ENCODE measurements at places on chromosomes 1 and 21.

- DNase-seq: no peak
These were observed 545.2 kb upstream of the CAMK1G start for GRCh38 chr1:209038316-209038715.

DNA sequence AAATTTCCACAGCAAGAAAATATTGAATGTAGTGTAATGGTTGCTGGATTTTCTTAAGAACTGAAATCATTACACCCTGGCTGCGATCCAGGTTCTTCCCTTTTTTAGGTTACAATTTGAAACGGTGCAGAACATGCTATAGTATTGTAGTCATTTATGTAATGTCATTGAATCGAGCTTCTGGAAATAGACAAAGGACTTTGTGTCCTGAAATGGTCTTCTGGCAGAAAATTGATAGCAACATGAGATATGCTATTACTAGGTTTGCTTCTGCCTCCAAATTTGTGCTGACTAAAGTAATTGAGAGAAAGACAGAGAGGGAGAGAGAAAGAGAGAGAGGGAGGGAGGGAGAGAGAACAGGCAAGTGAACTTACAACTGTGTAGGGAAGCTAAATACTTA lies 146.2 kb upstream of the NFIA start:
- DNase-seq: no peak

- DNase-seq: no peak
These were observed 99.8 kb downstream of the PSMG1 start for GRCh38 chr21:39083377-39084008.

DNA sequence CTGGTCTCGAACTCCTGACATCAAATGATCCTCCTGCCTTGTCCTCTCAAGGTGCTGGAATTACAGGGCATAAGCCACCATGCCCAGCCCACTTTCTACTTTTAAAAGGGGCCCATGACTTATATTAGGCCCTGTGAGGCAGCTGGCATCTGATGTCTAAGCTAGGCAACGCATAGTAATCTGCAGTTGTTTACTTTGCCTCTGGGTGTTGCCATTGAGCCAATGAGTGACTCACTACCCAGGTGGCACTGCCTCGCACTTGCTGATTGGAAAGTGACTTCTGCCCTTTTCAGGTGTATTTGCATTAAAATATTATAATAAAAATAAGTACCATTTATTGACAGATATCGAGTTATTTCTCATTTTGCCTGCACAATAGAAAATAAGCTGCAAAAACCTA lies 84.9 kb downstream of the KIF14 start:
- DNase-seq: peak; percentile 24

- no peak for DNase-seq
These were observed 288.7 kb downstream of the NUF2 start for GRCh38 chr1:163610486-163610885.

- no peak for DNase-seq
These were observed 3.7 kb upstream of the MROH9 start for GRCh38 chr1:170931650-170932049.

- no peak for DNase-seq
These were observed 25.9 kb upstream of the RAP1A start for GRCh38 chr1:111593403-111594305.

- DNase-seq: no peak
These were observed 265.9 kb upstream of the C1orf105 start for GRCh38 chr1:172154551-172154950.

GRCh38 chr1:46289976-46290375 lies 13.4 kb downstream of the LRRC41 start:
- DNase-seq: no peak

- DNase-seq: no peak
These were observed 2.6 kb upstream of the ILDR2 start for GRCh38 chr1:166977951-166978350.

GRCh38 chr1:183039985-183040447 lies 16.8 kb downstream of the LAMC1 start:
- no peak for DNase-seq

DNA sequence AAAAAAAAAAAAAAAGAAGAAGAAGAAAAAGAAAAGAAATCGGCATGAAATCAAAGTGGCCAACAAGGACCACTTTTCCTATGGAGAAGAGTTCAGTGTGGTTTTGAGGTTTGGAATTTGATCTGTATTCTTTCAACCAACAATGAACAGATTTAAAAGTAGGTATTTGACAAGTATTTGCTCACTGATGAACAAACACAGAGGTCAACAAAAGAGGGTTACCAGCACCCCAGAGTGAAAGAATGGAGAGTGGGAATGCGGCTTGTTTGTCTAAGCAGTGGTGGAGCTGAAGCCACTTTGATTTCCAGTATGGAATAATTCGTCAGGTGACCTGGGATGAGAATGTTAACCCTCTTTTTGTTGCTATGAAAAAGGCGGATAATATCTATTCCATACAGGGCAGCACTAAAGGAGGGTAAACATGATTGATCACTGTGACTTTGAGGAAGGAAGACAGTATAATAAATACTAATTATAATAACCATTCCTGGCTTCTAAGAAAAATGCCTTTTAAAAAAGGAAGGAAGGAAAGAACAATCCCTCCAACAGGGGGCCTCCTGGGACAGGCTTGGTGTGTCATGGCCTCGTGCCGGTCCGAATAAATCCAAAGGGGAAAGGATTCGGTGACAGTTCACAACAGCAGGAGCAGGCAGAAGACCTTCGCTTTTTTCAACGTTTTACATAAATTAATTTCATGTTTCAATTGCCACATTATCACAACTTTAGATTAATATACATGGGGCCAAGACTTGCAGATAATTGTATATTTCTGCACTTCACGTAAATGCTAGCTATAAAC lies 37.2 kb upstream of the SIM2 start:
- no peak for DNase-seq

- DNase-seq: no peak
These were observed 47.8 kb downstream of the CEP350 start for GRCh38 chr1:180002437-180002836.

DNA sequence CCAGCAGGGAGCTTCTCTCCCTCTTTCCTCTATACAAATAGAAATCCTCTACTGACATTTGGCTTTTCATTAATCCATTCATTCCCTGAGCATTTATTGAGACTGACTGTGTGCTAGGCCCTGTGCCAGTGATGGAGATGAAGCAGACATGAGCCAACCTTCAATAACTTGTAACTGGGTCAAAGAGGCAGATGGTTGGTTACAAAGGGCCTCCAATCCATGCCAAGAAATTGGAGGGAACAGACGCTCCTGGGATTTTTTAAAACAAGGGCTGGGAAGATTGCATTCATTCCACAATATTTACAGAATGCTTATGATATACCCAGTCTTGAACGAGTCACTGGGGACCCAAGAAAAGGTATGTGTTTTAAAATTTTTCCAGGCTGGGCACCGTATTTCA lies 6.2 kb downstream of the HPCAL4 start:
- DNase-seq: no peak

- DNase-seq: no peak
These were observed 245.0 kb downstream of the USH2A start for GRCh38 chr1:216178281-216178680.

GRCh38 chr1:7263021-7263960 lies 478.0 kb downstream of the CAMTA1 start:
- no peak for DNase-seq

GRCh38 chr1:29425631-29426030 lies 189.3 kb downstream of the PTPRU start:
- DNase-seq: no peak

GRCh38 chr1:114079596-114080190 lies 74.0 kb downstream of the SYT6 start:
- no peak for DNase-seq

DNA sequence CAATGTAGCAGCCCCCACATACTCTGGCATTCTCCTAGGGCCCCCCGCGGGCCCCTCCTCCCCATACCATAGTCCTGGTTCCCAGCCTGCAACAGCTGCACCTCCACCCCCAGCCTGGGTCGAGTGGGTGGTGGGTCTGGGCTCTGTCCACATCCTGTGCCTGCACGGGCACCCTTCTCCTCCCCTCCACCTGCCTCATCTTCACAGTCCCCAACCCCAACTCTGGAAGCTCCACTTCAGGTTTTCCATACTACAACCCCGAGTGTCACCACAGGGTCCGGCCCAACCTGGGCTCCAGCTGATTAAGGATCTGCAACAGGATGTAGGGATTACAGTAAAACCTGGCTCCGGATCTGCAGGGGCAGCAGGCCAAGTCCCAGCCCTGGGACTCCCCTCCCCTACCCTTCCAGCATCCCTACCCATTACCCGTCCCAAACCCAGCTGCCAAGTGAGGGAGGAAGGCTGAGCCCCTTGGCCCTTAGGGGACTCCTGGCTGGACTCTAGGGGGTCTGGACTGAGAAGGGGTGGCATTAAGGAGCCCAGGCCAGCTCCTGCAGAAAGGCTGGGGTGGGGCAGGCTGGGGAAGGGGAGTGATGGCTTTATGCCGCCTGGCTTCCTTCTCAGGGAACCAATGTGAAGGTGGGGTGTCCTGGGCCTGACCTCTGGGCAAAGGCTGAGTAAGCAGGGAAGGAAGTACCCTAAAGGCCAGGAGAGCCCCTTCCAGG lies 116.8 kb downstream of the CASZ1 start:
- DNase-seq: no peak

- DNase-seq: no peak
These were observed 9.1 kb upstream of the SYTL1 start for GRCh38 chr1:27332536-27333281.

- DNase-seq: peak; percentile 50
These were observed 40.8 kb downstream of the RSPH1 start for GRCh38 chr21:42455196-42455595.

DNA sequence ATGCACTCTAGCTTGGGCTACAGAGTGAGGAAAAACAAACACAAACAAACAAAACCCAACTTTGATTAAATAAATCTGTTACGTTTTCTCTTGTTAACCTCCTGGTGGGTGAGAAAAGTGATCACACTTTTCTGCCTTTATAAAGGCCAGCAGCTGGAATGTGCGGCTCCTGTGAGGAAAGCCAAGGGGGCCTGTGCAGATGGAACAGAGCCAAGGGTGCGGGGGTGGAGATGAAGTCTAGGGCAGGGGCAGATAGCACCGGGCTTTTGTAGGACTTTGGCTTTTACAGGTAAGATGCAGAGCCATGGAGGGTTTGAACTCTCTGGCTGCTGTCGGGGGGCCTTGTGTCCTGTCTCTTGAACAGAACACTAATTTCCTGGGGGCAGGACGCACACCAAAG lies 40.7 kb upstream of the GPR37L1 start:
- DNase-seq: no peak

DNA sequence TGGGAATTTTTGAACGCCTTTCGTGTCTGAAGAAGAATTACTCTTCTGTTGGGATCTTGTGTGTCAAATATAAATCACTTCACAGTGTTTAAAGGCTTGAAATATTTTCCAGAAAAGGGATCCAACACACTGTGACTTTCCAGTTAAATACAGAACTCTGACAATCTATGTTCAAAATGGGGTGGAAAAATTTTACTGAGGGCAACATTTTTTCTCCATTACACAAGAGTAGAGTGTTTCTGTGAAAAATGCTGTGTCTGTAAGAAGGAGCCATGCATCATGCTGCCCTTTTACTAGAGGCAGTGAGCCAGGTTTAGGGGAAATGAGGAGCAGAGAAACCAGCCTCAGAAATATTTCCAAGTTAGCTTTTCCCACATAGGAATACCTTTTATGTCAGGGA lies 86.5 kb downstream of the VPS13D start:
- DNase-seq: no peak

- DNase-seq: no peak
These were observed 29.2 kb upstream of the CREG1 start for GRCh38 chr1:167582722-167583121.

DNA sequence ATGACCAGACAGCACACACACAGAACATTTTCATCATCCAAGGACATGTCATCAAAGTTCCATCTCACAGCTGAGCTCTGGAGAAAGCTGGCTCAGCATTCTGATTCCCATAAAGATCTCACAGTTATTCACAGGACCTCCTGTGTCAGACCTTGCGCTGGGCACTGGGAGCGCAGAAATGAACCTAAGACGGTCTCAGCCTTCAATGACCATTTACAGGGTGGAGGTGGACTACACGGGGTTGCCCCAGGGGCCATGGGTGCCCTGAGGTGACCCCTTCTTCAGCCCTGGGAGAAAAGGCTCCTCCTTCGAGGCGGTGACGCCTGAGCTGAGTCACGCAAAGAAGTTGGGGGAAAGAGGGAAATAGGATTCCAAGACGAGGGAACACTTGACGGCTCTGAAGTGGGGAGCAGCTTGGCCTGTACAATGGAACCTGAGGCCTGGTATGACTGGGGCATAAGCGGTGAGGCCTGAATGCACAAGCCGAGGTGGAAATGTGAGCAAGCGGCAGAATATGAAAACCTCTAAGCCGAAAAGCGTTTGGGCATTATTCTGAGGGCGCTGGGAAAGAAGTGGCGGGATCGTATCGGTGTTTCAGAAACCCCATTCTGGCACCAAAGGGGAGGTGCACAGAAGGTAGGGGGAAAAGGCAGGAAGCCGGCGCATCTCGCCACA lies 797 bp downstream of the CC2D1B start:
- no peak for DNase-seq

GRCh38 chr21:42022091-42022430 lies 11.9 kb upstream of the ZBTB21 start:
- DNase-seq: no peak

DNA sequence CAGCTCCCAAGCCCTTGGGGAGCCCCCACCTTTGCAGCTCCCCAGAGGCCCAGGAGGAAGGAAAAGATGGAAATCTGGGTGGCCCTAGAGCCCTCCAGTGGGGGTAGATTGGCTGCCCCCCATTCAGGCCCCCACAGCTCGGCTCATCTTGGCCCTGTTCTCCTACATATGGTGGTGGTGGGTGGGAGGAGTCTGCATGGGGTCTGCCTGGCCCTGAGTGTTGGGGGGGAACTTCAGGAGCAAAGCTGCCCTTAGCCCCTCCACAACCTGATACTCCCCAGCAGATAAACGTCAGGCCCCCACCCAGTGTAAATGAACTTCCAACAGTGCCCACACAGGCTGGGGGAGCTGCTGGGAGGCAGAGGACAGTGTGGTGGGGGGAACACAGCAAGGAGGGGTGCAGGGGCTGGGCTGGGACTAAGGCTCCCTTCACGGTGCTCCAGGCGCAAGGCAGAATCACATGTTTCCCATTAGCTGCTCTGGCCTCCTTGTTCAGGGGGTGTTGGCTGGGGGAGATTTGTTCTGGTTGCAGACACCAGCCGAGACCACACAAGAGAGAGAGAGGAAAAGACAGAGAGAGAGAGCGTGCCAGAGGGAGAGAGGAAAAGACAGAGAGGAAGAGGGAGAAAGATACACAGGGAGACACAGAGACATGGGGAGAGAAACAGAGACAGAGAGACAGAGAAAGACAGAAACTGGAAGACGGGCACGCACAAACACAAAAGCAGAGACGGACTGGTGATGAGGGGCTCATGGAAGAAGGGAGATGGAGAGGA lies 42.6 kb downstream of the AHDC1 start:
- no peak for DNase-seq

DNA sequence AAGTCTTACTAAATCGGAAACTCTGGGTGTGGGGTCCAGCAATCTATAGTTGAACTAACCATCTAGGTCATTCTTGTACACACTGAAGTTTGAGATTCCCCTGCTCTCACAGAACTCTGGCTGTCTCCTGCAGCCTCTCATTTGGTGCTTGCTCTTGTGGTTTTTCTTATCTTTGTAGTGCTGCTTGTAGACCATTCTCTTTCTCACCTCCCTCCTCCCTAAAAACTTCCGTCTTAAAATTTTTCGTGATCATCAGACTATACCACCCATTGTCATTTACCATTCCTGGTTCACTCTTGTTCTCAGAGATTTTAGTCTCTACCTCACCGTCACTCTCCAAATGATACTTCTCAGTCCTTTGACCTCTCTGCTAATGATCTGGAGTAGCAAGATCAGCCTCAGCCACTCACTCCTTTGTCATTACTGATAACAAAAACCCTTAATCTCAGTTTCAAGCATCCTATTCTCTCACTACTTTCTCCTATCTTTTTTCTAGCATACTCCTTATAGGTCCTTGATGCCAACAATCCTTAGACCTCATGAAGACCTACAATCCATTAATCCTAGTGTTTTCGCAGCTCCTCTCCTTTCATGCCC lies 13.0 kb upstream of the EPHX4 start:
- no peak for DNase-seq
